ENCODE measurements at places on chromosomes 6 and 20.

DNA sequence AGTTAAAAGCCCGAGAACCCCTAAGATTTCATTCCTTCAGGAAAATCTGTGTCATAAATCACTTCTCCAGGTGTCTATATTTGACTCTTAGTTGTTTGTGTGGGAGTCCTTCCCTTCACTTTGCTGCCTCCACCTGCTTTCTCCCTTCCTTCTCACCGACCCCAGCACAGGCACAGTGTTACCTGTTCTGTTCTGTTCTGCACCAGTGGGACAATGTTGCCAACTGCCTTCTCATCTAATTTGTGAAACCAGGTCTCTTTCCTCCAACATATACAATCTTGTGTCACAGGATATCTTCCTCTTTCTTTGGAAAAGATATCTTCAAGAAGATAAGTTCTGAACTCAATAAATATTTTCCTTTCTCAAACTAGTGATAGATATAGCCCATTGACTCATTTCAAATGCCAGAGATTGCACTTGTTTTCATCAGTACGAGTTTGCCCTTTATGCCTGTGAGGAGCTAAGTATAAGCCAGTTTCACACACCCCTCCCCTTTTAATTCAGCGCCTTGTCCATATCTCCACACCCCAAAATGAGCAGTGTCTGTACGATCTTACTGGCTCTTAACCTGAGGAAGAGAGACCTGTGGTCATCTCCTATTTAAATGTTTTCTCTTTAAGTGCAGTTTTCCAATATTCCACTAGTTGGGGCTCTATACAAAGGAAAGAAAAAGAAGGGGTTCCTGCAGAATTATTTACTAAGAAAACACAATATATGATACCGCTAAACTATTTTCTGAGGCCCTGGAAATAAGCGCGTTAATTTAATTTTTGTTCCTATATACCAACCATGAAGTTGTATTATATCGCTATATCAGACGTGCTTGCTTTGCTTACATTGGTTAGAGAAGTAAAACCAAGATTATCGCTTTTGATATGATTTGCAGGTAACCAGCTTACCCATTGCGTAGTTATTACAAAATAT, 81.6 kb upstream of the PREP start:
- peak; percentile 47 for DNase-seq

DNA sequence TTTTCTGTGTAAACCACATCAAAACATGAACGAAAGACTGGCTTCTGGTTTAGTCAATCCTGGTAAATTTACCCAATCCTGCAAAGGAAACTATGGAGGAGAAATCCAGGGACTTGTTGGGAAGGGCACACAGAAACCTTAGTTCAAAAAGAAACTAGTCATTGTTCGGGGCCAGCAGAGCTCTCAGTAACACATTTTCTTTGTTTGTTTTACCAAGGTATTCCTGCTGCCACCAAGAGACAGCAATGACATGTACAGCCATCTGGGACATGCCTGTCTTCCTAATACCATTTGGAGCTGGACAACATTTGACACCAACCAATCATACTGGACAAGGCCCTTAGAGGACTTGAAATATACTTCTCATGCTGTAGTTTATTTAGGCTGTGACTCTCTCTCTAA, 8.3 kb downstream of the OARD1 start:
- no peak for DNase-seq

- no peak for DNase-seq
These were observed 87.7 kb upstream of the HMGCLL1 start for GRCh38 chr6:55666606-55667225.

DNA sequence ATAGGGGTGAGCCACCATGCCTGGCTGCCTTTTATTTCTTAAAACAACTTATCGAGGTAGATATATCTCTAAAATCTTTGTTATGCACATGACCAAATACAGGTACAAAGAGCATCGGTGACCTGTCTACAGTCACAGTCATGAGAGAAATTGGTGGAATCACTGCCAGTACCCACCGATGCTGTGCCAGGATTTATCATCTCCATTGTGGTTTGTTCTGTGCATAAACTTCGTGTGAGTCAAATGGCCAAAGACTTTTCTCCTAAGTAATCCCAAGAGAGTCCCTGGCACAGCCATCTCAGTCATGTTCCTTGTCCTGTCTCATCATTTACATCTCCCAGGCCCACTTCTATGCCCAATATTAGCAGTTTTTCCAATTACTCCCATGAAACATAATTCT, 9.0 kb downstream of the GSTA3 start:
- no peak for DNase-seq

- DNase-seq, result no peak
These were observed 45.6 kb downstream of the BLTP3A start for GRCh38 chr6:34837528-34837927.

- no peak for DNase-seq
These were observed 359.2 kb downstream of the GJA1 start for GRCh38 chr6:121794630-121795029.

DNA sequence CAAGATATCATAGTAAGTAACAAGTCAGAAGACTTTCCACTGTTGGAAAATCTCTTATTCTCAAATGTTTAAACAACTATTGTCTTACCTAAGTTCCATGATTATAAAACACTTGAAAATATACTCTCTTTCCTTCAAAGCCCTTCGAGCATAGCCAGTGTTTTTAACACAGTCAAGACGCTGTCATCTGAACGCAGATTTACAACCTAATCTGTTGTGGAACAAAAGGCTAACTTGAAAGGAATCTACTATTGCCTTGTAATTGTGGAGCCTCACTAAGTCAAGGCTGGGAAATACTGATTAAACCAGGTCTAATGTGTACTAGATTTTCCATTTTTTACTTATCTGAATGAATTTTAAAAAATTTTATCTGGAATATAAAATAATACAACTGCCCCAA, 205.8 kb downstream of the TRDN start:
- DNase-seq, result no peak
